ENCODE measurements at places on chromosomes 6 and 20.

DNA sequence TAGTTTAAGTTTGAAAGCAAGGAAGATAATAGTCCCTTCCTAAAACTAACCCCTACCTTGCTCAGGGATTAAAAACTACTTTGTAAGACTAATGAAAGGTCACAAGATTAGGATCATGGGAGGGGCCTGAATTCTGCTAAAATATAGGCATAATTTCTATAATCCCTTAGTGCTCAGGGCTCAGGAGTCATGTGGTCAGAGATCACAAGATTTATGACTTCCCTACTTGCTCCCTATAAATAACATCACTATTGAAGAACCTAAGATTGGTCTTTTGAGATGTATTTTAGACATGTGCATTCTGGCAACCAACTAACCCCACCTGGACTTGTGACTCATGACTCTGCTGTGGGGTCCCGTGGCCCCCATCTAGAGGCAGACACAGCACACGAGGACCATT is 81.1 kb downstream of the STMND1 start:
- H3K4me1 ChIP-seq: no peaks in the 10 kb centered on the region
- H3K27me3 ChIP-seq: no peaks in the 10 kb centered on the region
- no peak overlapping the region for H3K4me3 ChIP-seq
- no peak overlapping the region for H3K27ac ChIP-seq
- H3K36me3 ChIP-seq: no peaks in the 10 kb centered on the region

DNA sequence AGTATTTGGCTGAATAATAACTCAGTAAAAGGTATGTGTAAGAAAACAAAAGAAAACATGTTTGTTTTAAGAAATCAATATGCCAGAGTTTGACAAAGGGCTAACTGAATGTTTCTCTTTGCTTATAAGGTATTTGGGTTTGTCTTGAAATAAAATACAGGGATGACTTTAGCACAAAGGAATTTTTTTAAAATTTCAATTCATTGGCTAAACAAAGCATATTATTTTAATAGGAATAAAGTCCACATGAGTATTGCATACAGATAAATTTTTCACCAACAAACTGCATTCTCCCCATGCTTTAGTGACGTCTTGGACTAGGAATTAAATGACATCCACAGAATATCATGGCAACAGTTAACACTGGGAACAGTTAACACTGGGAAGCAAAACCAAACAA is 480.0 kb upstream of the JAG1 start:
- H3K27ac ChIP-seq: no peak overlapping the region
- no peaks in the 10 kb centered on the region for H3K27me3 ChIP-seq
- H3K4me1 ChIP-seq: no peaks in the 10 kb centered on the region
- no peaks in the 10 kb centered on the region for H3K36me3 ChIP-seq
- no peak overlapping the region for H3K4me3 ChIP-seq

DNA sequence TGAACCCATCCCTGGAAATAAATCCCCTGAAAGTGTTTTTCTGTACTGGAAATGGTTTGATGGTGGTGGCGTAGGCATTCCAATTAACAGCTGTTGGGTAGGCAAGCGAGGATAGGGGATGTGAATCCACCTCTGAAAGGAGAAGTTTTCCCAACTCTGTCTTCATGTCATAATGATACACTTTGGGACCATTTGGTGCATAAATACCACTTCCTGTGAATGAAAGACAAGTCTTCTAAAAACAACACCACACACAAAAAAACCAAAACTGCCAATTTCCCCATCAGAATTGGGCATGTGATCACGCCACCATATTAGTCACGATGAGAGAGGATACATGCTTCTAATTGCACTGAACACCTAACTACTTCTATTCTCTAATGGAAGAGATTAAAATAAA is 6.4 kb downstream of the VNN2 start:
- H3K4me3 ChIP-seq: no peak overlapping the region
- peaks cover 2% of the 10 kb centered on the region for H3K36me3 ChIP-seq
- H3K27ac ChIP-seq: no peak overlapping the region
- no peaks in the 10 kb centered on the region for H3K4me1 ChIP-seq

DNA sequence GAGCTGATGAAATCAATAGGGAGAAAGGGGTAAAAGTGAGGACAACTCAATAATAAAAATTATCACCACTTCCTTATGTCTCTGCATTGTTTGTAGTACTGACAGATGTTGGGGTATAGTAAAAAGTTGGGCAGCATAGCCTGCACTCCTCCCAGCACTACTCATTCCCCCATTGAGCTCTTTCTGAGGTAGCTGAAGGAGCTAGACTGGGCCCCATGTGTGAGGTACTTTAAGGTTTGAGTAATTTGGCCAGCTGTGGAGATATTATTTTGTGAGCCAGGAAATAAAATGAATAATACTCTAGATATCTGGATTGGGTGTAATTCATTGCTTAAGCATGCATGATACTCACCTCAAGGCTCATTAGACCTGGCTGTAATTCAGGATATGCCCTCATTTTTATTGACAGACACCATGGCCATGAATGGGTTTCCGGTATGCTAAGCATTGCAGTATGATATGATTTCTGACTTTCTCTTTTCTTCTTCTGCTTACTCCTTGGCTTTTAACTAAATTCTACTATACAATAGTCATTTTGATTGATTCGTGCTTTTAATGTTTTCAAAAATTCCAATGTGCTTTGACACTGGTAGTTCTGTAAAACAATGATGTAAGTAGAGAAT is 283.9 kb upstream of the RIMS1 start:
- no peak overlapping the region for H3K27ac ChIP-seq
- no peaks in the 10 kb centered on the region for H3K27me3 ChIP-seq
- no peak for DNase-seq
- H3K36me3 ChIP-seq: no peaks in the 10 kb centered on the region

DNA sequence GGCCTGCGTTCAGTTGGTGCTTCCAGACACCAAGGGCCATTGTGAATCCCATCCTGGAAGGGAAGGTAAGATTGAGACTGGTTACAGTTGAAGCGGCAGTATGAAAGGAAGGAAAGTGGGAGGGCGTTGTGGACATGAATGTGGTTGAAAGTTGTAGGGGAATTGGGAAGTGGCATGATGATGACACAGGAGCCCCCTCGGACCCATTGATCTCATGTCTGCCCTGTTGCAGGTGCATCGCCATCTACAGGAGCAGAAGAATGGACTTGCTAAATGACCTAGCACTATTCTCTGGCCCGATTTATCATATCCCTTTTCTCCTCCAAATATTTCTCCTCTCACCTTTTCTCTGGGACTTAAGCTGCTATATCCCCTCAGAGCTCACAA is 5.5 kb downstream of the HLA-DQA1 start:
- H3K36me3 ChIP-seq: no peaks in the 10 kb centered on the region
- H3K27me3 ChIP-seq: no peaks in the 10 kb centered on the region
- DNase-seq: no peak
- H3K4me3 ChIP-seq: no peak overlapping the region
- peaks cover 10% of the 10 kb centered on the region for H3K4me1 ChIP-seq

DNA sequence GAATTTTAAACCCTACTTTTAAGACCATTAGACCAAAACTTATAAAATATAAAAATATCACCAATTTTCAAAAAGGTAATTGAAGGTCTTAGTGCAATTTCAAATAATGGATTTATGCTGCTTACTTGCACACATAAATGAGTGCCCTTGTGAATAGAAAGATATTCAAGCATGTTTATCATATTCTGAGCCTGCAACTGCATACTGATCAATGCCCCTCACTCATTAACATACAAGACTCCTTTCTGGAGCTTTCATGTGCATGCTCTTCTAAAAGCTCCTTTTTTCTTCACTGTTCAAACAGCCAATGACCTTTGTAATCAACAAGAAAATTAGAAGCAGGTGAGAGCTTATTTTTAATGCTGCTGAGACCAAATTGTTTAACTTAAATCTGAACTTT is 1139.3 kb downstream of the HACE1 start:
- no peak overlapping the region for H3K4me3 ChIP-seq
- DNase-seq: no peak
- H3K27me3 ChIP-seq: no peaks in the 10 kb centered on the region
- no peaks in the 10 kb centered on the region for H3K36me3 ChIP-seq
- no peaks in the 10 kb centered on the region for H3K4me1 ChIP-seq

DNA sequence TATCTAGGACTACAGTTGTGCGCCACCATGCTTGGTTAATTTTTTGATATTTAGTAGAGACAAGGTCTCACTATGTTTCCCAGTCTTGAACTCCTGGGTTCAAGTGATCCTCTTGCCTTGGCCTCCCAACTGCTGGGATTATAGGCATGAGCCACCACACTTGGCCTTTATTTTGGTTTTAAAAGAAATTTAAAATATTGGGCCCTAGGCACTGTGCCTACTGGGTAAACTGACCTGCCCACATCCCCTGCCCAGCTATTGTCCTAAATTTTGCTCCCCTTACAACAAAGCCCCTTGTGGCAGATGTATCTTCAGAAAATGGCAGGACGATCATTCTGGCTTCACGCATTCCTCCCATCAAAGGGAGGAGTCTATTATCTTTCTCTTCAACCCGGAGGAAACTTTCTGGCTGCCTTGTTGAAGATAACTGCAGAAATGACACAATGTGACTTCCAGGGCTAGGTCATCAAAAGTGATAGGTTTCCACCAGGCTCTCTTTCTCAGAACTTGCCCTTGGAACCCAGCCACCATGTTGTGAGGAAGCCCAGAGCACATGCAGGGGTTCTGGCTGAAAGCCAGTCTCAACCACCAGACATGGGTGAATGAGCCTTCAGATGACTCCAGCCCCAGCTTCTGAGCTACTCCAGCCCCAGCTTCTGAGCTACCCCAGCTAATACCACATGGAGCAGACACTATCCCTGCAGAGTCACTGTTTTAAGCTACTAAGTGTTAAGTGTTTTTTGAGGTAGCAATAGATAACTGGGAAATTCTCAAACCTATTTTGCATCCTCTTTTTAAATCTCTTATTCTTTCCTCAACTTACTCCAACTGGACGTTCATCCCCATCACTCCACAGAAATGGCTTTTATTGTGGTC is 4.6 kb upstream of the GUCA1B start:
- H3K27ac ChIP-seq: no peak overlapping the region
- DNase-seq: peak; percentile 18
- H3K36me3 ChIP-seq: no peaks in the 10 kb centered on the region
- H3K27me3 ChIP-seq: no peaks in the 10 kb centered on the region
- H3K4me3 ChIP-seq: no peak overlapping the region

DNA sequence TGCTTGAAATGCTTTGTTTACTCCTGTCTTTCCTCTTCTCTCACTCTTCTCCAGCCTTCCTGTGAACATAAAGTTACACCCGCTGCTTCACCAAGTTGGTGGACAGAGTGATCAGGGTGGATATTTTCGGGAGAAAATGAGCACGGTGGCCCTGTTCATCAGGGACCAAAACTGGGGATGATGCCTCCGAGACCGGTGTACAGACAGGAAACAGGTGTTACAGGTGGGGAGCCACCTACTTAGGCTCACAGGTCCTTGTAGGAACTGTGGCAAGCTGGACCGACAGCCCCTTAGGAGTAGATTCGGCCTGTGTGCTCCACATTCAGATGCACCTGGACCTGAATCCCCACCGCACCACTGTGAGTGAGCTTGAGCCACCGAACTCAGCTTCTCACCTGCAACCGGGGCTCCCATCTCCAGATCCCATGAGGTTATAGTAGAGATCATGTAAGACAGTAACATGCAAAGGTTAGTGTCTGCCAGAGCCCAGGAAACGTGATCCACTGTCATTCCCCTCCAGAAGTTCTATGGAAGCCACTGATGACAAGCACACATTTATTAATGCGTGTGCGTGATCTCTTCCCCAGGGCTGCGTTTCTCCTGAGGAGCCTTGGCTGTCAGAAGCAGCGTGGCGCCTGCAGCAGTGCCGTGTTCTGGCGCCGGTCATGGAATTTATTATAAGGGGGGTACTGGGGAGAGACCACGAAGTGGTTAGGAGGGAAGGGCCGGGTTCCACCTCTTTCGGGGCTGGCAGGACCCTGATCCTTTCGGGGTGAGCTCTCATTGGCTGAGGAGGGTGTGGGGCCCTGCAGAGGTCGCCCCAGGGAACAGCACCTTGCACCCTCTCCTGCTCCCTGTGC is 94.2 kb downstream of the ERMARD start:
- no peak for DNase-seq
- no peak overlapping the region for H3K4me3 ChIP-seq
- no peaks in the 10 kb centered on the region for H3K36me3 ChIP-seq
- H3K27ac ChIP-seq: no peak overlapping the region

- DNase-seq: no peak
- no peaks in the 10 kb centered on the region for H3K27me3 ChIP-seq
- no peak overlapping the region for H3K27ac ChIP-seq
- H3K4me3 ChIP-seq: no peak overlapping the region
These were observed 26.2 kb downstream of the PDE7B start for GRCh38 chr6:135877666-135878065.

- H3K27me3 ChIP-seq: no peaks in the 10 kb centered on the region
- no peak for DNase-seq
- H3K4me1 ChIP-seq: peaks cover 3% of the 10 kb centered on the region
- H3K36me3 ChIP-seq: no peaks in the 10 kb centered on the region
These were observed 29.6 kb downstream of the MGME1 start for GRCh38 chr20:17998446-17998845.

GRCh38 chr6:115814907-115815306 is 245.8 kb downstream of the FRK start:
- H3K27me3 ChIP-seq: no peaks in the 10 kb centered on the region
- H3K27ac ChIP-seq: no peak overlapping the region
- no peaks in the 10 kb centered on the region for H3K4me1 ChIP-seq
- DNase-seq: no peak

DNA sequence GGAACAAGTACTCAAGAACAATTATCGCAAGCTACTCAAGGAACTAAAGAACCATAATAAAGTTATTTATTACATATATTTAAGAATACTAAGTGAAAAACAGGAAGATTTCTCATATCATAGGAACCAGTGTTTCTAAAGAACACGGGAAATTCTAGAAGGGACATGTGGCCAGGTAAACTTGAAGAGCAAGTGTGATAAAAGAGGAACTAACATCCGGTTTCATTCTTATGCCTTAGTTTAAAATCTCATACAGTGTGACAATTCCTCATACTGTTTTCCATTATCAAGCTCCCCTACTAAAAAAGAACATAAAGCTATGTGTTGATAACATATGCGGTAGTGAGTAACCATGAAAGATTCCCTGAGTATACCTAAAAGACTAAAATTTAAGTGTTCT is 163.5 kb upstream of the SHLD1 start:
- H3K27ac ChIP-seq: no peak overlapping the region
- DNase-seq: no peak
- H3K4me3 ChIP-seq: no peak overlapping the region
- H3K36me3 ChIP-seq: no peaks in the 10 kb centered on the region
- no peaks in the 10 kb centered on the region for H3K27me3 ChIP-seq

DNA sequence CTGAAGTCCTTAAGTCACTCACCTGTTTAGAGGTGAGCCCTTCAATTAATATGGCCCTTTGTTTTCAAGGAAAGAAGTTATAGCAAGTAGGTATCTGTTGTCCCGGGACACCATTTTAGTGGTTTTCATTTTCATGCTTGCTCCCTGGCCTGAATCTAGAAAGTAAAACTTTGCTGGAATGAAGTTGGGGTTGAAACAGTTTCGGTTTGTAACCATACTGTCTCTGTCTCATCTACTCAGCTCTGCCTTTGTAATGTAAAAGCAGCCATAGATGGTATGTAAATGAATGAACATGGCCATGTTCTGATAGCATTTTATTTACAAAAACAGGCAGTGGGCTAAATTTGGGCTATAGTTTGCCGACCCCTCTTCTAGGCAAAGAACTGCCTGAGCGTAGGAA is 64.9 kb upstream of the GNRH2 start:
- H3K27me3 ChIP-seq: no peaks in the 10 kb centered on the region
- H3K4me1 ChIP-seq: no peaks in the 10 kb centered on the region
- no peak overlapping the region for H3K4me3 ChIP-seq

- H3K4me1 ChIP-seq: peaks cover 21% of the 10 kb centered on the region
- DNase-seq: no peak
- H3K4me3 ChIP-seq: no peak overlapping the region
- H3K27me3 ChIP-seq: peaks cover 5% of the 10 kb centered on the region
- H3K27ac ChIP-seq: no peak overlapping the region
These were observed 44.8 kb upstream of the ZNF831 start for GRCh38 chr20:59118855-59119254.
